ENCODE measurements at places on chromosomes 4 and X. TPM values are rescaled to one million over a fixed set of nuclear protein-coding genes. Genes with fewer than 3 reads are reported as not detected.

- peaks cover 2% of the 10 kb centered on the region for H3K27me3 ChIP-seq
- no peaks in the 10 kb centered on the region for H3K4me1 ChIP-seq
- no peak overlapping the region for H3K4me3 ChIP-seq
- DNase-seq, result no peak
- H3K36me3 ChIP-seq, result no peaks in the 10 kb centered on the region
These were observed 70.2 kb upstream of the TLR3 start for GRCh38 chr4:185998791-185999190.

DNA sequence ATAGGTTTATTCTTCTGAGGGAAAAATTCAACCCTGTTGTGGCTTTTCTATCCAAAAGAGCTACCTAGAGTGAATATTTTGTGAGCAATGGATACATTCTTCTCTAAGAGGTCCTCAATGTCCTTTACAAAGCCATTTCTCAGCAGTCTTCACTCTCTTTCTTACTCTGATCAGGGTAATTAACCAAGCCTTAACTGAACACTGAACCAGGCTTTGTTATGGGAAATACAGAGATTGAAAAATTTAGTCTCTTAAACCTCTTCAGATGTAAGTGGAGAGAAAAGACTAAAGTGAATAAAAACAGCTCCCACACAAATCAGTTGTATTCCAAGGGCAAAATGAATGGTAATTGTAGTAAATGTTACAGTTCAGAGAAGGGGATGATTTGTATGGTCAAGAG is 353.5 kb downstream of the CHIC1 start:
- no peak overlapping the region for H3K4me3 ChIP-seq
- H3K27me3 ChIP-seq, result no peaks in the 10 kb centered on the region
- H3K27ac ChIP-seq, result no peak overlapping the region
- no peak for DNase-seq

- DNase-seq, result peak; percentile 35
- peaks cover 38% of the 10 kb centered on the region for H3K4me1 ChIP-seq
- H3K27me3 ChIP-seq, result no peaks in the 10 kb centered on the region
- no peaks in the 10 kb centered on the region for H3K36me3 ChIP-seq
These were observed 734 bp upstream of the GALNT7 start for GRCh38 chr4:173167758-173168395.

- no peak for DNase-seq
- no peaks in the 10 kb centered on the region for H3K36me3 ChIP-seq
- H3K27me3 ChIP-seq, result no peaks in the 10 kb centered on the region
- no peak overlapping the region for H3K4me3 ChIP-seq
- no peak overlapping the region for H3K27ac ChIP-seq
- H3K4me1 ChIP-seq, result no peaks in the 10 kb centered on the region
These were observed 549.8 kb upstream of the FAM241A start for GRCh38 chr4:111595456-111595855.

- no peak overlapping the region for H3K4me3 ChIP-seq
- DNase-seq, result no peak
- H3K36me3 ChIP-seq, result no peaks in the 10 kb centered on the region
- H3K4me1 ChIP-seq, result no peaks in the 10 kb centered on the region
- no peaks in the 10 kb centered on the region for H3K27me3 ChIP-seq
These were observed 163.1 kb upstream of the MID1 start for GRCh38 chrX:10783451-10783995.

GRCh38 chrX:136214551-136214950 is 36.6 kb downstream of the MAP7D3 start:
- no peak overlapping the region for H3K4me3 ChIP-seq
- no peak overlapping the region for H3K27ac ChIP-seq
- peaks cover 8% of the 10 kb centered on the region for H3K36me3 ChIP-seq

DNA sequence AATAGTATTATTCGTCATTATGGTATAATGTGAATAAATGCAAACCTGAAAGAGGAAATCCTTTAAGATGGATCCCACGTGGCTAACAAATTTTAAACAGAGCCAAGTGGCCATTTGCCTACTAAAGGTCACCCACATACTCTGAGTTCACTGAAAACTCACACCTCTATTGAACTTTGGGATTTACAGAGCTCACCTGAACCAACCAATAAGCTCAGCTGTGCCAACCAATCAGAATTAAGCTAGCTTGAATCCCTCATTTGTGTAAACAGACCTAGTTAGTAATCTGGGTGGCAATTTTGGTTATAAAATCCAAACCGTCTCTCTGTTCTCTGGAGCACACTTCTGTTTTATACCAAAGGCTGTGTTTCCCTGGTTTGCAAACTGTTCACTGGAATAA is 5.4 kb upstream of the NUDT9 start:
- DNase-seq, result no peak
- H3K36me3 ChIP-seq, result no peaks in the 10 kb centered on the region
- H3K27ac ChIP-seq, result no peak overlapping the region
- H3K27me3 ChIP-seq, result no peaks in the 10 kb centered on the region
- peaks cover 7% of the 10 kb centered on the region for H3K4me1 ChIP-seq

SPANXA1 gene
- total RNA-seq, result not detected

- H3K4me1 ChIP-seq, result no peaks in the 10 kb centered on the region
- no peaks in the 10 kb centered on the region for H3K36me3 ChIP-seq
- H3K27ac ChIP-seq, result no peak overlapping the region
- H3K27me3 ChIP-seq, result no peaks in the 10 kb centered on the region
- no peak overlapping the region for H3K4me3 ChIP-seq
These were observed 195.9 kb downstream of the CHM start for GRCh38 chrX:85851418-85851817.

CFP gene
- total RNA-seq, result 3.4 TPM

TMA16 gene
- 46.0 TPM for total RNA-seq

UGT2B15 gene
- total RNA-seq, result not detected

TRIM61 gene
- 1.0 TPM for total RNA-seq

ADGRL3 gene
- not detected for total RNA-seq

DNA sequence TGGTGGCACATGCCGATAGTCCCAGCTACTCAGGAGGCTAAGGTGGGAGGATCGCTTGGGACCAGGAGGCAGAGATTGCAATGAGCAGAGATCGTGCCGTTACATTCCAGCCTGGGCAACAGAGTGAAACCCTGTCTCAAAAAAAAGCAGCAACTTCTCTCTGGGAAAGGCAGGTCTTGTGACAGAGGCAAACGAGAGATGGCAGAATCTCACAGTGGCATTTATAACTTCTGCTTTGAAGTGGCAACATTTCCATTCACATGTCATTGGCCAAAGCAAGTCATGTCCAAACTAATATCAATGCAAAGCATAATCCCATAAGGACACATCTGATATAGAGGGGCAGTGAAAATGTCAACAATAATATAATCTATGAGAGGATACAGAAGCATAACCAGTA is 79.8 kb downstream of the PPEF2 start:
- no peak for DNase-seq
- H3K4me1 ChIP-seq, result peaks cover 2% of the 10 kb centered on the region
- H3K36me3 ChIP-seq, result no peaks in the 10 kb centered on the region
- no peaks in the 10 kb centered on the region for H3K27me3 ChIP-seq

DNA sequence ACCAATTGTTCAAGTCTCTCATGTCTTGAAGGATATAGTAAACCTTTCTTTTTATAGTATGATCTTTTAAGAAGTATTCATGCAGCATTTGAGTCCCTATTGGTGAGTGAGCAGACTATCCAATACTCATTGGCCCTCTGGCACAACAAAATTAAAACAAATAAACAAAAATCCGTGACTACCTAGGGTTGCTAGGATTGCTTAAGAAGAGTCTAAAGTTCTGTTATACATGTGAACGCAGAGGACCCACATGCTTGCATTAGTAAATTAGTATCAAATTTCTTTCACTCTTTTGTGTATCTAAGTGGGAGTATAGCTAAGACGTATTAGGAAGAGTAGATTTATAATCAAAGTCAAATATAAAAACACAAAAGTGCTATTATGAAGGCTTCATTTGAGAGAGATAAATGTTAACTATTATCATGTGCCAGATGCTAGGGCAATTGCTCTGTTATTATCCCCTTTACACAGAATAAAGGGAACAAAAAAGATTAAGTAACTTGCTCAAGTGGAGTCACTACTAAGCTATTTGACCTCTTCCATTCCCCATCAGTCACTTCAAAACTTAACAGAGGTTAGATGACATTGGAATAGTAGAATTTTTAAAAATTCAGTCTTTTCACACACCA is 29.2 kb upstream of the LARP1B start:
- DNase-seq, result no peak
- no peak overlapping the region for H3K27ac ChIP-seq
- peaks cover 13% of the 10 kb centered on the region for H3K36me3 ChIP-seq
- no peak overlapping the region for H3K4me3 ChIP-seq

GRCh38 chrX:38804682-38805431 is 3.6 kb downstream of the MID1IP1 start:
- peaks cover 44% of the 10 kb centered on the region for H3K36me3 ChIP-seq
- peak overlapping the region; percentile 94 for H3K27ac ChIP-seq
- DNase-seq, result peak; percentile 57
- H3K4me1 ChIP-seq, result peaks cover 15% of the 10 kb centered on the region
- no peaks in the 10 kb centered on the region for H3K27me3 ChIP-seq

GRCh38 chr4:89072921-89073320 is 15.9 kb upstream of the FAM13A start:
- no peak overlapping the region for H3K4me3 ChIP-seq
- H3K27me3 ChIP-seq, result peaks cover 1% of the 10 kb centered on the region
- no peak for DNase-seq
- peaks cover 1% of the 10 kb centered on the region for H3K36me3 ChIP-seq
